ENCODE measurements at places on chromosomes 4 and X.

GRCh38 chr4:54572152-54572542 is 85.6 kb upstream of the KIT start:
- DNase-seq, result no peak

GRCh38 chrX:46624090-46624786 is 50.7 kb downstream of the CHST7 start:
- DNase-seq, result no peak

DNA sequence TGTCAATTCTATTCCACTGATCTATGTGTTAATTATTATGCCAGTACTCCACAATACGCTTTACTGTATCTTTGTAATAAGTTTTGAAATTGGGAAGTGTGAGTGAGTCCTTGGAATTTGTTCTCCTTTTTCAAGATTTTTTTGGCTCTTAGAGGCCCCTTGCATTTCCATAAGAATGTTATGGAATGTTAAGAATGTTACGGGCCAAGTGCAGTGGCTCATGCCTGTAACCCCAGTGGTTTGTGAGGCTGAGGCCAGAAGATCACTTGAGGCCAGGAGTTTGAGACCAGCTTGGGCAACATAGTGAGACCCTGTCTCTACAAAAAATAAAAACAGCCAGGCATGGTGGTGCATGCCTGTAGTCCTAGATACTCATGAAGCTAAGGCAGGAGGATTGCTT is 167.6 kb upstream of the CXorf66 start:
- DNase-seq, result no peak

DNA sequence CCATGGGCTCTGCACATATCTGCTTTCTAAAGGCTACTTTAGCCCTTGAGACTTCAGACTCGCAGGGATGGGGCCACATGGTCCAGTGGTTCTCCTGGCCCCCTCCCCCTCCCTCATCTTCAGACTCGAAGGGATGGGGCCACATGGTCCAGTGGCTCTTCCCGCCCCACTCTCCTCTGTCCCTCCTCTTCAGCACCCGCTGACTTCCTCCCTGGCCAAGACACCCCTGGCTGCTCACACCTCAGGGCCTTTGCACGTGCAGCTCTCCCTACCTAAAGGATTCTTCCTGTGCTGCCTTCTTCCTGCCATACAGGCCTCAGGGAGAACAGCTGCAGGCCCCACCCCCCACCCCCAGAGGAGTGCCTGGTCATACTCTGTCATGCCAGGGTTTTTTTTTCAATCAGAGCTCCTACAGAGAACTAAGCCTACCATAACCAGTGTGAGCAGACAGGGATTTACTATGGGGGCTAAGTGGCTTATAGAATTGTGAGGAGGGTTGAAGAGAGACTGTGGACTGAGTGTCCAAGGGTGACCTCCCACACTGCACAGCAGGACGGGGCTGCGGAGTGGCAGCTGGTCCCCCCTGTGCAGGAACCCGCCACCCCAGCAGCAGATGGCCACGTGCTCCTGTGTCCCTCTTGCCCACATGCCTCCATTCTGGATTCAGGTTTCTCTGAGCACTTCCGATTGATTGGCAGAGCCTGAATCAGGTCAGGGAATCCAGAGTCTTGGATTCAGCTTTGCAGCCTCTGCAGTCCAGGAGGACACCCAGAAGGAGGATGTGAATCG is 6.1 kb upstream of the SPON2 start:
- no peak for DNase-seq

DNA sequence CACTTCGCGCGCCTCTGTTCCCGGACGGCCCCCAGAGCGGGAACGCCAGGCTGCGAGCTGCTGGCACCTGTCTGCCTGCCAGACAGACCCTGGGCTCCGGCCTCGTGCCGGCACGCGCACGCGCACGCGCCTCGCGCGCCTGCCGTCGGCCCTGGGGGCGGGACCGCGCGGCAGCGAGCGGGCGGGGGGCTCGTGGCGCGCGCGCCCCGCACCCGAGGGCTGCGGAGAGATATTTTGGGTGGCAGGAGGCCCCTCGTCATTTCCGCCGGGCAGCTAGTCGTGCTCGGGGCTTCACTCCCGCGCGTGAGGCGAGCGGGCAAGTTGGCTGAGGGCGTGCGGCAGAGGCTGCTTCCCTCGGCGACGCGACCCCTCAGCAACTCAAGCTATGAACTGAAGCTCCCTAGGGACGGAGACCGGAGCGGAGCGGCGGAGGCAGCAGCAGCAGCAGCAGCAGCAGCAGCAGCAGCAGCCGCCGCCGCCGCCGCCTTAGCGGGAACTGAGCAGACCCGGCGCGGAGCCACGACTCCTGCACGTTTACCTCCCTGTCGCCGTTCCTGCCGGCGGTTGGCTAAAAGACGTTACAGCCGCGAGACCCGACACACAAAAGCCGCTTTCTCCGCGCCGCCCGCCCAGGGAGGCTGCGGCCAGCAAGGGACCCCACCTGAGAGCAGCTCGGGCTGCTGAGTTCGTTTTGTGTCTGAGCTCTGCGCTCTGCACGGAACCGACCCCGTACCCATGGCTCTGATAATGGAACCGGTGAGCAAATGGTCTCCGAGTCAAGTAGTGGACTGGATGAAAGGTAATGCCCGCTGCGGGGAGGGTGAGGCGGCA is at the start of gene CNKSR2:
TSS of gene CNKSR2 (plus strand) at position 256 of the 831 bp plus-strand sequence. CDS start at position 736, 480 bp downstream.
- DNase-seq, result peak; percentile 20

DNA sequence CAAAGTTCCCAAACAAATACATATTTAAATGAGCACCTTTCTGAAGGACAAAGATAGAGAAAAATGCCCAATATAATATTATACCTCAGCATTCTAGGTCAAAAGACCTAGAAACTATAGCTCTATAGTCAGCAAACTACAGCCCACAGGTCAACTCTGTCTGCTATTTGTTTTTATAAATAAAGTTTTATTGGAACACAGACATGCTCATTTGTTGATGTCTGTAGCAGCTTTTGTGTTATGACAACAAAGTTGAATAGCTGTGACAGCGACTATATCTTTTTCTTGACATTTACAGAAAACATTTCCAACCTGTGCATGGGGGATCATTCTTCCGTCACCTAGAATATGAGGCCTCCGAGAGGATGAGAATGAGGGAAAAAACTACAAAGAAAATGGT is 48.7 kb upstream of the WDR19 start:
- no peak for DNase-seq

GRCh38 chr4:167100120-167100519 is 134.2 kb downstream of the SPOCK3 start:
- no peak for DNase-seq

DNA sequence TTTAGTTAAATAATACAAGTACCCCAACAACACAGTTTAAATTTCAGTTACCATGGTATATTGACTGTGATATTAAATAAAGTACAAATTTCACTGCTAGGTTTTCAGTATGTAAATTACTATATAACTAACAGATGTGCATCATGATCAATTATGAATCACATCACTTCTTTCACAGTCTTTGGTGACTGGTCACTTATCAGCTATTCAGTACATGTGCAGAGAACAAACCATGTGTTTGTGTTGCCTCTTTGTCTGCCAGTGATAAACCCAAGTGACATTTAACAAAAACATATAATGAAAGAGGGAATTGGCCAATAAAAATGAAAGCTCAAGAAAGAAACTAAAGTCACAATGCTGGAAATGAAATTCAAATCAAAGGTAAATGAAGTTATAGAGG is 249.3 kb downstream of the CHIC1 start:
- DNase-seq, result no peak

- DNase-seq, result no peak
Measured at GRCh38 chrX:15761564-15762191, 23.6 kb downstream of the CA5B start.

- DNase-seq, result no peak
Measured at GRCh38 chr4:1987296-1987695, 21.5 kb downstream of the NELFA start.

- DNase-seq, result no peak
Measured at GRCh38 chr4:76539979-76540378, 105.0 kb downstream of the SHROOM3 start.

DNA sequence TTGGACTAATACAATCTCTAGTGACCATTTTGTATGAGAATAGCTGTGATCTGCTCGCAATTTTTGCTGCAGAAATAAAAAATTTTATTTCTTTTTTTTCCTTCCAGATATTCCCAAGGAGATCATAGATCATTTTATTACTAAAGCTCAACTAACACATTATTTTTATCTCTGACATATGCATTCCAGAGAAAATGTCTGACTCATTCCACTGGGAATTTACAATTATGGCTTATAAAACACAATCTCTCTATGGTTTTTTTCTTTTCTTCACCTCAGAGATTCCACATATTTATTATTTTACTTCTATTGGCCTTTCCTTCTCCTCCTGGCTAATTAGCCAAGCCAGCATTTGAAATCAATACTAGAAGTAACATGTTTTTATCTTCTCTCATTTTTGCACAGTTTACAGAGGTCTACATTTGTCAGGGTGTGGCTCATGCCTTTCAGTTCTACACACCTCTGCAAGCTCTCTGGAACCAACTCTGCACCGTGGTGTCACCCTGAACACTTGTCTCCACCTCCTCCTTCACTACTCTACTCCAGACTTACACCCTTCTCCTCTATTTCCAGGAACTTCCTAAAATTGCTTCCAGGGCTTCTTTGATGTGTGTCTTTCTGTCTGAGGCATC is 59.8 kb upstream of the GPM6A start:
- DNase-seq, result no peak

DNA sequence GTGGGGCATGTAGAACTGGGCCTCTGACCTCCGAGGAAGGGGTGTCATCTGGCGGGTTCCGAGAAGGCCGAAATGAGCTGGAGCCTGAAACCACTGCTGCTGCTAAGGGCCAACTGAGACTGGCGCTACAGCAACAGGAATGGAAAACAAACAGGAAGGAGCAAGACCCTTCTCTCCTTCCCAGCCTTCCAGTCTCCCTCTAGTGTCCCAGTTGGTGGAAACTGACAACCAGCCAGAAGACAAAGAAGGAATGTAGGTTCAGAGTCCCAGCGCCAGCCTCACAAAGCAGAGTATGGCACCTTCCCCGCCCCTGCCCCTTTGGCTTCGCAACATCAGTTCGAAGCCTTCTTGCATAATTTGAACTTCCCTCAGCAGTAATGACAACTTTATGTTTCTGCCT is 24.4 kb upstream of the PDZD4 start:
- no peak for DNase-seq

GRCh38 chrX:25196221-25196620 is 180.5 kb upstream of the ARX start:
- no peak for DNase-seq

DNA sequence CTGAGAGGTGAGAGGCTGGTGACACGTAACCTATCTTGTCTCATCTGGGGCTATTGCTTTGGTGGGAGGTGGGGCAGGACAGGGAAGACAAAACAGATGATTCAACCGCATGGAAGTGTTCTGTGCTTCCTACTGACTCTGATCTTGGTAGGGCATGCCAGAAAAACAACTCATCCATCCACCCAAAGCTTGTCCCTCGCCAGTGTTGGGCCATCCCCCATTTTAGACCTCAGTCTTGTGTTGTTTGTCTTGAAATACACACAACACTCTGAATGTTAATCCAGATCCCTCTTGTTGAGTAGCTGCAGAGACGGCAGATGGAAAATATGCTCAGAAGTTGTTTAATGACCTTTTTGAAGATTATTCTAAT is 377 bp downstream of the CHRNA9 start:
- DNase-seq, result no peak

DNA sequence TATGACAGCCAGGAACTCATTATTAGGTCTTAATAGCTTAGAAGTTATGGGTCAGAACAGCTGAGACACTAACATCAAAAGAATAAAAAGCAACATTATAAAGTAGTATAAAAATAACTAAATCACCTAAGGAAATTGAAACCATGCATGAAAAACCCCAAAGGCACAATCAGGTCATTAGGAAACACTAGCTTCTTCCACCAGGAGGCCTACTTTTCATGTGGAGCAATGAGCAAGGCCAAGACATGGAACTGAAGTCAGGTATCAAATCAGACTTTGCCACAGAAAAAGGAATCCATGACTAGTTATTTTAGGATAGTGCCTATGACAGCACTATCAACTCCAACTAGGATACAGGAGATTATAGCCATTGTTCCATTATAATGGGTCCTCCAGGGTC is 7.9 kb downstream of the HUWE1 start:
- no peak for DNase-seq

- no peak for DNase-seq
Measured at GRCh38 chr4:41795796-41796385, 47.4 kb upstream of the PHOX2B start.

GRCh38 chr4:83783215-83783614 is 247.3 kb downstream of the GPAT3 start:
- DNase-seq, result no peak

DNA sequence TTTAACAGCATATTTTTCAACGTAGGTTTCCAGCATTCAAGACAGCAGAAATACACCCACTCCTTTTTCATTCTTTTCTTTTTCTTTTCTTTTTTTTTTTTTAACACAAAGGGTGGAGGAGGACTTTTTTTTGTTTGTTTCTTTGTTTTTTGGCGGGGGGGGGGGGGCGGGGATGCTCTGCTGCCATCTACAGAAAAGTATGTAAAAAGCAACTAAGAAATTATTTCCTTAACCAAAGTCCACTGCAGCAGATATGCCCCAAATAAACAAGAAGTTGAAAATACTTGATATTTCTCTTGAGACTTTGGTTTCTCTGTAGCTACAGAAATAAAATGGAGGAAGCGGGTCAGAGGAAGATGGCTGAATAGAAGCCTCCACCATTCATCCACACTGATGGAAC is 63.2 kb upstream of the PBDC1 start:
- DNase-seq, result no peak

GRCh38 chr4:150679018-150679764 is 97.2 kb downstream of the MAB21L2 start:
- no peak for DNase-seq

DNA sequence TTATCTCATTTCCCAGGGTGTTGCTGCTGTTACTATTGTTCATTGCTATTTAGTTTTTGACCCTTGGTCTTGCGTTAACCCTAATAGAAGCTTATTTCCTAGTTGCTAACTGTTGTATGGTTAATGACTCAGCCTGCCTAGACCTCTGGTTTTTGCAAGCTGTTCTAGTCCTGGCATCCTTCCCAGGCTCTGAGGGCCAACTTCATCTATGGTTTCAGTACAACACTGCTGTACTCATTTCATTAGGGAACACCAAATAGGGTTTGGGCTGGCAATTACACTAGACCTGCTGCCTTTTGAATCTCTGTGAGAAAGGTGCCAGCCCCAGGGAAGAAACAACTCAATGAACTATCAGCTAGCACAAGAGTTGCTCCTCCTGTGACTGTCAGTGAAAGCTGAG is 59.6 kb downstream of the DCX start:
- no peak for DNase-seq

- DNase-seq, result no peak
Measured at GRCh38 chr4:19051831-19052230, 1030.3 kb upstream of the LCORL start.

- no peak for DNase-seq
Measured at GRCh38 chr4:61011051-61011450, 189.1 kb upstream of the ADGRL3 start.

All from stimulated activated CD8-positive, alpha-beta memory T cell treated with anti-CD3 and anti-CD28 coated beads, Interleukin-2, amount 100 ng/mL, for 1 hour (primary cell).